ENCODE measurements at places on chromosomes 4 and X. TPM values are rescaled to one million over a fixed set of nuclear protein-coding genes. Genes with fewer than 3 reads are reported as not detected.
A peak's percentile ranks its signal among the peaks of the same experiment; 100 is the strongest.

- DNase-seq = no peak
Measured at GRCh38 chrX:47180346-47180745, 13.3 kb upstream of the UBA1 start.

DNA sequence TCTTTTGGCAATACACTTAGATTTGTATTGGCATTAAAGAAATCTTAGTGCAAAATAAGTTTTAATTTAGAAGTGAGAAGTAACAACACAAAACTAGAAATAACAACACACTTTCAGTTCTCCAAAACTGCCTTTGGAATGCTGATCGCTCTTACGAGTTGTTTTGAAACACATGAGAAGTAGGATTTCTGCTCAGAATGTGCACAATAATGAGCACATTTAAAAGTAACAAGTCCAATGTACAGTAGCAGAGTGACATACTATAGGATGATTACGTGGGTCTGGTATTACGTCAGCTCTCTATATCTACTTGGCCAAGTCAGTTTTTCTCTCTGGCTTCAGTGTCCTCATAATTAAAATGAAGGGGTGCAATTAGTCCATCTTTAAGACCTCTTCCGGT, 164.8 kb downstream of the CHM start:
- no peak for DNase-seq

GRCh38 chrX:64184396-64184795, 21.1 kb downstream of the AMER1 start:
- no peak for DNase-seq

GRCh38 chr4:15654593-15655222, 449 bp downstream of the FBXL5 start:
- peak; percentile 52 for DNase-seq

GRCh38 chrX:56803850-56804681, 75.0 kb downstream of the NBDY start:
- DNase-seq = no peak

DNA sequence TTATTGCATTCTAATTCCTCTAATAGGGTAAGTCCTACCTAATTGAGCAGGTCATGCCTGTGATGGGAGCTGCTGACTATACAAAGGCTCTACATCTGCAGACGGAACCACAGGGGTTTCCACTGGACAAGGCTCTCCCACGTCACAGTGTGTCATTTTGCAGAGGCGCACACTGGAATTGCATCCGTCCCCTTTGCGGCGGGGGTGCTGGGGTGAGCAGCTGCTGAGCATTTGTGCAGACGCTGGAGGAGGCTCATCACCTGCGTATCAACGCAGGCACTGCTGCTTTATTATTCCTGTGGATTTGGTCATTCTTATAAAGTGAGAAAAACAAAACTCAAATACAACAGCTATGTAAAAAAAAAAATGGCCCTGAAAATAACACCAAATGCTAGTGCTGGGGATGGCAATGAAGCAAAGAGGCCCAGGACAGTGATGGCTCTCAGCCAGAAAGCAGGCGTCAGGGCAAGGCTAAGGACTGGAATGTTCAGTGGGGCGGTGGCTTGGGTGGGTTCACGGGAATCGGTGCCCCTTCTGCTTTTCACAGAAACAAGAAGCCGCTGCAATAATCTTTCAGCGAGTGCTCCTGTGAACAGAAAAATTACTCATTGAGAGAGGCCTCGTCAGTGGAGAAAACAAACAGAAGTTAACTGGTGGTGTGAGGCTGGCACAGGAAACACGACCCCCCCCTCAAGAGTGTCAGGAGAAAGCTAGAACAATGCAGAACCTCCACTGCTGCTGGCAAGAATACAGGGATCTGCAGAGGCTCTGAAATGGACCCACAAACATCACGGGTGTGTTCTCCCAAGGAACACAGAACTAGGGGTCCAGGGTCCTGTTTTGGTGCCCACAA, 67.8 kb downstream of the GATB start:
- DNase-seq = peak; percentile 31

GNL3L gene
- 65.5 TPM for total RNA-seq

DNA sequence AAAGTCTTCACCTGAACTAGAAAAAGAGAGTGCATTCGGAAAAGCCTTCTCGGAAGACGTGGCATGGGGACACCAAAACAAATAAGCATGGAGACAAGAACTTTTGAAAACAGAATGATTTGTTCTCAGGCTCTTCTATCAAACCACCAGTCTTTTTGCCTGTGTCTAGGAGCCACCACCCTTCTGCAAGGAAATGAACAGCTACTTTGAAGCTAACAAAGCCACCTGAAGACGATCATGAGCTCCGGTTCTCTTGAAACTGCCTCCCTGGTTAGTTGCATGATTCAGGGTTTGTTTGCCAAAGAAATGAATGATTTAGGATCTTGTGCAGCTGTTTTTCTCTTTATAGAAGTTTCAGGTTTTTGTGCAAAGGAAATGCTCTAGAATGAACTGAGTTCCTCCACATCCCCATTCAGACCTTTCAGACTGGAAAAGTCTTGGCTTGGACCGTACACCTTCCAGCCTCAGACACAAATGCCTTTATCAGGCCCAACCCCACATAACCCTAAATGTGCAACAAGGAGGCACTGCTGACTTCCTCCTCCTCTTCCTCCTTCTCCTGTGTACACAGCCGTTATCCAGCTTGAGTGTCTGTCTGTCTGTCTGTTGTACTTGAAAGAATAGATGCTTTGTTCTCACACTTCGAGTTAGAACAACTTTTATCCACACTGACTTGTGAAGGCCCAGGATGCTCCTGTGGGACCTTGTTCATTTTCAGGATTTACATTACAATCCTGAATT, 334.8 kb upstream of the KLF3 start:
- no peak for DNase-seq
